Activated naive CD4-positive, alpha-beta T cell treated with Interleukin-2 at 50 U/mL for 16 hours (primary cell): ENCODE measurements at places on chromosomes 12 and 14.

- DNase-seq: no peak
Measured at GRCh38 chr14:74859757-74860552, 16.0 kb downstream of the PROX2 start.

- DNase-seq: no peak
Measured at GRCh38 chr12:77481687-77482086, 349.0 kb upstream of the NAV3 start.

DNA sequence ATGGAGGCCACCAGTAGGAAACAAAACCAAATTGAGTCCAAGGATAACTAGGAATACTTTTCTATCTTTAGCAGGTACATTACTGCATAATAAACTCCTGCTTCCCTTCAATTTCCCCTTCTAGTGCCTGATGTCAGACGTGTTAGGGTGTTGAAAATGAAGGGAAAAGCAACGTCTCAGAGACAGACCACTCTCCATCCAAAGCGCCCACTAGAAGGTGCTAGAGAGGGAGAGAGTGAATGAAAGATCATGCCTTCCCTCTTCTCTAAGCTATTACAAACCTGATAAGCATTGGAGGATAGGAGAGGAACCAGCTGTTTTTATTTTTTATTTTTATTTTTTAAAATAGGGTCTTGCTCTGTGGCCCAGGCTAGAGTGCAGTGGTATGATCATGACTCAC lies 64.1 kb downstream of the ZNF641 start:
- no peak for DNase-seq

GRCh38 chr12:53224061-53224896 lies 7.7 kb downstream of the RARG start:
- no peak for DNase-seq

DNA sequence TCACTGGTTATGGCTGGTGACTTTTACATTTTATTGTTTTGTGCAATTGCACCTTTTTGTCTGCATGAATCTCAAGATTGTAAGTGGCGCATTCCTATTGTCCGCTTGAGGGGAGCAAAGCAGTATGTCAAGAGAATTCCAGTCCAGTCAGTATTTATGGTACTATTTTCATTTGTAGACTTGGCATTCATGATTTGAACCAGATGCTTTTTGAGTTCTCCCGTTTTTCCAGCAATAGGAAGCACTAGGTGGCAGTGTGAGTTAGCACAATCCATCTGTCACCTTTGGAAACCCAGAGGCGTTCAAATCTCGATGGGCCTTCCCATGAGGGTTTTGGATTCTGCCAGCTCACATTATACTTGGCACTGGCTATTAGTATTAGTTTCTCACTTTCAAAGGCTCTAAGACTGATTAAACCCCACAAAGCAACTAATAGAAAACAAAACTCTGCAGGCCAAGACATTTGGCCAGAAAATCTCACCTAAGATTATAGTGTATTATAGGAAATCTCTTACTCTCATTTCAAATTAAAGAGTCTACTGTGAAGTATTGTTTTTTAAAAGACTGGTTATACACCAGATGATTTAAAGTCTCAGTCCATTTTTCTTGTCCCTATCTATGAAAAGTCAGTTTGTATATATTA lies 2.2 kb downstream of the DACT1 start:
- no peak for DNase-seq

DNA sequence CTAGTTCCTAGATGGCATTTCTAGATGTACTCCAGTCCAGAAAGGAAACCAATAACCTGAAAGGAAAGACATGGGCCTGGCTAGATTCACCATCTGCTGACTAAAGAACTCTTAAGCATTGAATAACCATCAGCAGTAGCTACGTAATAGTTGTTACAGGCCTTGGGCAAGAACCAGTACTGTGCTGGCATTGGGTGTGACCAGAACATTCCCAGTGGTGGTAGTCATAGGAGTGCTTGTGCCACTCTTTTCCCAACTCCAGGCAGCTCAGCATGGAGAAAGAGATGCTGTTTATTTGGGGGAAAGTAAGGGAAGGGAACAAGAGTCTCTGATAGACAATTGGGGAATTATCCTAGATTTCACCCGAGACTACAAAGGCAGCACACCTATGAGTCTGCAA lies 333.3 kb downstream of the SLC16A7 start:
- DNase-seq: no peak

DNA sequence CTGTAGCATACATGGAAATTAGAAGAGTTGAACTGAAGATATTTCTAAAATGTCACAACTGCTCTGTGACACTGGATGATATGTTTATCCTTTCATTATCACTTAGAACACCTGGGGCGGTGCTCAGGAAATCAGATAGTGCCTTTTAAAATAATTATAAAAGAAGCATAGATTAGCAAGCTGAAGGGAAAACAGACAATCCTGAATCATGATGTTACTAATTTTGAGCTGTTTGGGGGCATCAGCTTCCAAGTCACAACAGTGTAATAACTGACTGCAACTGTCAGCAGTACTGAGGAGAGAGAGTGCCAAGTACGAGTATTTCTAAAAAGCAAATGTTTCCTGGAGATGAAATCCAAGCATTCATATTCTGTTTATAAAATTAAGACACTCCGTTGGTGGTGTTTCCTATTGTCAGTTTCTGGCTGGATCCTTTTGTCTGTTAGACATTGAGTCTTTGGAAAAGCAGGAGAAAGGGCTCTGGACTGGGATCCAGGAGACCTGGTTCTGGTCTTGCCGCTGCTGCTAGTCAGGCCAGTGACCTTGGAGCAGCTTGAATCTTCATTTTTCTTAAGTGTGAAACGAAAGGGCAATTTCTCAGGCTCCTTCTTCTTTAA lies 380.1 kb downstream of the EGLN3 start:
- no peak for DNase-seq

DNA sequence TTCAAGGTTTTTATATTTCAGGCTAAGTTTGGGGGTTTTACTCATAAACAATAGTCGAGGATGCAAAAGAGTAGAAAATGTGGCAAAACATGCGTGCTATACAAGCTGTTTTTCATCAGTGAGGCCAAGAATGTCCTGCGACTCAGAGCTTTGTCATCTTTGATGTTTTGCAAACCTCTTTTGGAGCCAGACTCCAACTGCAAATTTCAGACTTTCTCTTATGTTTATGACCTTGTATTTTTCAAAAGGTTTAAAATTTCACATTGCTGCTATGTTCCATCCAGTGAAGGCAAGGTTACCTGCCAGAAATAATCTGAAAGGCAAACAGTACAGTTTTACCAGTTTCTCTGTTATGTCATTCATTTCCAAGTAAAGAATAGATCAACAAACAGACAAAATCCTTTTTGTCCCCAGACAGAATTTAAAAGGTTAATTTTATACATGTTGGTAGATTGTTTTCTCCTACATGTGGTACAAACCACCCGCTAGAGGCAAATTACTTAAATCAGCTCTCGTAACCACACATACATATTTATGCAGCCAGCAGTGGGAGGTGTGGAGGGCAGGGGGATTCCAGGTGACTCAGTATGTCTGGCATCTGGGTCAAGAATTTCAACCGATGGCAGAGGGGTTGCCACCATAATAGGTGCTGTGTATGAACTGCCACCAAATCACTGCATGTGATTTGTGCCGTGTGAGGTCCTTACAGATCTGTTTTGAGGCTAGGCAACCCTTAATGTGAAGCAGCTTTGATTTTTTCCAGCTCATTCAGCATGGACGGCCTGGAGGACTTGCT lies 119.8 kb upstream of the CPM start:
- DNase-seq: peak; percentile 69

DNA sequence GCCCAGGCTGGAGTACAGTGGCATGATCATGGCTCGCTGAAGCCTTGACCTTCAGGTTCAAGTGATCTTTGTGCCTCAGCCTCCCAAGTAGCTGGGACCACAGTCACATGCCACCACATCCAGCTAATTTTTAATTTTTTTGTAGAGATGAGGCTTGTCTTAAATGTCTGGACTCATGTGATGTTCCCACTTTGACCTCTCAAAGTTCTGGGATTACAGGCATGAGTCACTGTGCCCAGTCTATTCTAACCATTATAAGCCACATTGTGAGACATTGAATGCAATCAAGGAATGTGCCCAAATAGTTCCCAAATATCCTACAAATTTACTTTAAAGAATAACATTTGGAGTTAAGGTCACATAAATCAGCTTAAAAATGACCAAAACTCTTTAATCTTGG lies 130.7 kb upstream of the ARID2 start:
- DNase-seq: no peak

GRCh38 chr14:37194698-37195097 lies 3.0 kb upstream of the MIPOL1 start:
- no peak for DNase-seq

- no peak for DNase-seq
Measured at GRCh38 chr14:68552602-68553001, 240.3 kb downstream of the ZFP36L1 start.

- DNase-seq: no peak
Measured at GRCh38 chr12:72560003-72560769, 288.0 kb downstream of the TRHDE start.

DNA sequence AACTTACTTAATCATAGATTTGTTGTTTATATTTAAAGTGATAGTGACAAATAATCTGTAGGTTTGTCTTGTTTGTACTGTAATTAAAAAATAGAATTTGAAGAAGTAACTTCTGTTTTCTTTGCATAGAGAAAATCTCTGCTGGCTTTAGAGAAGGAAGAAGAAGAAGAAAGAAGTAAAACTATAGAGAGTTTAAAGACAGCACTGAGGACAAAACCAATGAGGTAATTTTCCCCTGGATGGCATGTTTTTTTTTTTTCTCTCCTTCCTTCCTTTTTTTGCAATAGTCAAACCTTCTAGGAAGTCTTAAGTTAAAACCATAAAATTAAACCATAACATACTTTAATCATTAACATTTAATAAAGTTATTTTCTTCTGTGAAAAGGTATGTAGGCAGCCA lies 131.9 kb downstream of the DAAM1 start:
- DNase-seq: no peak

DNA sequence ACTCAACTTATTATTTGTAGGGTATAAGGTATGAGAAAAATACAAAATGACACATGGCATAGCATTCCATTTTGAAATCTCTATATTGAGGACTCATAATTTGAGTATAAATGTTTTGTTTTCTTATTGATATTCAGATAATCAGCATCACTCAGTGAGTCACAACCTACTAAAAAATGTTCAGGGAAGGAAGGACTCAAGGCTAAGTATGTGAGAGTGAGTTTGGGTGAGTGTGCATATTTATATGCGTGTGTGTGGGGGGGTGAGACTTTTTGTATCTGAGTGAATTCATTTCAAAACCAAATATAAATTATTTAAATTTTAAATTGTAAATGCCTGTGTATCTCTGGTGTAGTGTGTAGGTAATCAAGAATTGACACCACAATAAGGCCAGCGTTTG lies 87.8 kb upstream of the PRKD1 start:
- DNase-seq: no peak

DNA sequence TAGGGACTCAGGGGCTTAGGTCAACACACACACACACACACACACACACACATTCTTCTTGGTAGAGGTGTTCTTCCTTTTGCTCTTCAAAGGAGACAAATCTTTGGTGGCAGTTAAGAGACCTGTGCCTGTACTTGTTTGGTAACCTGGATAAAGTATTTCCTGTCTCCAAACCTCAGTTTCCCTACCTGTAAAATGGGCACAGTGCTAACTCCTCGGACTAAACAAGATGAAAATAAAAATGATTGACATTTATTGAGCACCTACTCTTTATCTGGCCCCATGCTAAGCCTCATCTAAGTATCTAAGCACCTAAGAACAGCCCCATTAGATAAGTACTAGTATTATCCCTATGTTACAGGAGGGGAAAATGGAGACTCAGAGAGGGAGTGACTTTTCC lies 220.8 kb upstream of the MYL2 start:
- no peak for DNase-seq

DNA sequence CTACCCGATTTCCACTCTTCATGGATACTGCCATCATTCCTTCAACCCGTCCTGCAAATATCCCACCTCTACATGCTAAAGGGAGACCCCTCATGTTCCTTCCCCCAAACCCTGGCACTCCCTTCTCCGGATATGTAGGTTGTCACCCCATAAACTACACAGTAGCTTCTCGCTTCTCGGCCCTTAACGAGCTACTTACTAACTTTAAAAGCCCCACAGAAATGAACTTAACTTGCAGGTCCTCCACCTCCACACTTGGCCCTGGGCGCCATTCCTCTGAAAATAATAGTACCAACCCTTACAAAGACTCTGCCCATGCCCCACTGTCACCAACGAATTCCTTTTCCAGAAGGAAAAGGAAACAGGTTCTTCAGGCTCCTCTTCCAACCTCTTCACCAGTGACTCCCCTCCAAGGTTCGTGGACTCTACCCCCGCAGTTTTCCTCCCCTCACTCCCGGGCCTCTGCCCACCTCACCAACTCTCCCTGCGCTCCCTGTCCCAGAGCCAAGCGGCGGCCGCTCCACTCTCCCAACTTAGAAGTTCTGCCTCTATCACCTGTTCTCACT lies 1.2 kb downstream of the SPPL3 start:
- DNase-seq: no peak

- no peak for DNase-seq
Measured at GRCh38 chr12:57242329-57242690, 8.7 kb downstream of the STAC3 start.

DNA sequence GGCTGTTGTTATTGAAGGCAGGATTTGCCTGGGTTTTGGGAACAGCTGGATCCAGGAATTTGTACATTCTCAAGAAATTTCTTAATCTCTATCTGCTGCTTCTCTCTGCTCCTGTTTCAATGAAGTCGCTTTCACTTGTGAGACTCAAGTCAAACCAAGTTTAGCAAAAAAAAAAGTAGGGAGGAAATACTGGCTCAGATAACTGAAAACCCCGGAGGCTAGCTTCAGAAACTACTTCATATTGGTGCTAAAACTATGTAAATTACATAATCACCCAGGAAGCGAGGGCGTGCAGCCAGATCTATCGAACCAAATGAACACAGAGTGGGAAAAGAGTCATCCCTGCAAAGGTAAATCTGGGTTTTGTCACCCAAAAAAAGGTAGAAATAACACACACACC lies 68.3 kb upstream of the FICD start:
- no peak for DNase-seq

DNA sequence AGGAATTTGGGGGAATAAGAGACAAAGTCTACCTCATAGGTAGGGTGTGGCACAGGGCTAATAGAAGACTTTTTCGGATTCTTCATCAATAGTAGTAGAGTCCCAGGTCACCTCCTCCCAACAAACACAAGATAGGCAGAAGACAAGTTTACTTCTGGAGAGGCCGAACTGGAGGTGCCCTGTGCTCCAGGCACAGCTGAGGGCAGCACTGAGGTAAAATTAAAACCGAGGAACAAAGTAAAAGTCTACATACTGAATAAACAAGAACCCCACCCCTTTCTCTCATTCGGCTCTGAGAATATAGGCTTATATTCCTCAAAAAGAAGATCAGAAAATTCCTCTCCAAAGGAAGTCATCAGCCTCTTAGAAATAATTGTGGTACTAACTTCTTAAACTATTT lies 161.5 kb downstream of the SEC23A start:
- no peak for DNase-seq

GRCh38 chr12:67315661-67316060 lies 46.5 kb downstream of the CAND1 start:
- no peak for DNase-seq
